ENCODE measurements at places on chromosomes 3 and 15. TPM values are rescaled to one million over a fixed set of nuclear protein-coding genes. Genes with fewer than 3 reads are reported as not detected.

The PLSCR5 gene
- total RNA-seq: not detected

DNA sequence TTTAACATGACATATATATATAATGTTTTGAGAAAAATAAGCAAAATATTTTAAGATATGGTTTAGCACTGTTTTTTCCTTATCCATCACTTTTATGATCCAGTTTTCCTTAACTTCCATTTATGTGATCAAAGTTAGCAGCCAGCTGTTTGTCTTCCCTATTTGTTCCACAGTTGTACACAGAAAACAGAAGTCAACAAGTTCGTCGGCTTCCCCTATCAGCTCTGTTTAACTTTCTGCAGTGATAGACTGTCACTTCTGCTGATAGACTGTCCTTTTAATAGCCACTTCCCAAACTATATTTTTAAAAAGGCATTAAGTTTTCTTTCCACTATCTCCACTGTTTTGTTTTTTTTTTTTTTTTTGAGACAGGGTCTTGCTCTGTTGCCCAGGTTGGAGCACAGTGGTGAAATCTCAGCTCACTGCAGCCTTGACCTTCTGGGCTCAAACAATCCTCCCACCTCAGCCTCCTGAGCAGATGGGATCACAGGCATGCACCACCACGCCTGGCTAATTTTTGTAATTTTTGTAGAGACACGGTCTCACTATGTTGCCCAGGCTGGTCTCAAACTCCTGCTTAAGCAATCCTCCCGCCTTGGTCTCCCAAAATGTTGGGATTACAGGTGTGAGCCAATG, 7.2 kb downstream of the FSD2 start:
- H3K4me1 ChIP-seq: no peaks in the 10 kb centered on the region
- H3K4me3 ChIP-seq: no peak overlapping the region
- no peak overlapping the region for H3K27ac ChIP-seq
- peaks cover 43% of the 10 kb centered on the region for H3K27me3 ChIP-seq

DNA sequence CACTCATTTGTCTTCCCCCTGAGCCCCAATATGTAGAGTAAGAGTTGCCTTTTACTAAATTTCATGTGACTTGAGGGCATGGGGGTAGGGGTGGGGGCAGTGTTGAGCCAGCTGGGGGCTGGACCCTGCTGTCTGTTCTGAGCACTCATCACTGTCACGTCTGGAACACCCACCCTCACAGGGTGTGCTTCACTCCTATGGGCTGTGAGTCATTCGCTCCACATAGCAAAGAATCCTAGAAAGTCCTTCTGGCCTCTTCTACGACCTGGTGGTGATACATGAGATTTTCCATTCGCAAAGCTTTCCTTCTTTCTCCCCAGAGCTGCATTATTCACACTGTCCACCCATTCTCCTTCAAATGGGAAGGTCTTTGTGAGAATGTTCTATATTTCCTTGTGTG, 43.6 kb upstream of the MGLL start:
- DNase-seq: no peak
- no peaks in the 10 kb centered on the region for H3K4me1 ChIP-seq
- no peak overlapping the region for H3K27ac ChIP-seq

DNA sequence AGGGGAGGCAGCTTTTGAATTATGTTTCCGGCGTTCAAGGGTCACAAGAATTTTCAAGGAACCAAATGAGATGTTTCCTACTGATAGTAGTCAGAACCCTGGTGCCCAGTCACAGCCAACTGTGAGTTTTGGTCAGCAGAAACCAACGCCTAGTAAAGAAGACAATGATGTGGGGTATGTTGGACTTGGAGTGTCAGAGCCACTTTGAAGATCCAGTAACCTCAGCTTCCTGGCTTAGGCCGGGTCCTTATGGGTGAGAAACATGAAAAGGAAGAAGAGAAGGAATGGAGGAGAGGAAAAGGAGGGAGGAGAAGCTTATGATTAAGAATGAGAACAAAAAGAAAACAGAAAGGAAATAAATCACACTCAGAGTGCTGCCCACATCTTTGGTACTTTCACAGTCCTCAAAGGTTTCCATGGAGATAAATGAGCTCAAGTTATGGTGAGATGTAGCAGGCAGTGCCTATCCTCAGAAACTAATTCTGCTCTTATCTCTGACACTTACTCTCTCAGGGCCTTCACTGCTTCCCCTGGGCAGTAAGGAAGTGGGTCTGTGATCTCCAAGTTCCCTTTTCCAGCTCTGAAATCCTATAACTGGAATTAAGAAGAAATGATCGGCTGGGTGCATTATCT, 2.0 kb upstream of the MCF2L2 start:
- H3K27me3 ChIP-seq: peaks cover 30% of the 10 kb centered on the region
- DNase-seq: no peak
- H3K4me3 ChIP-seq: no peak overlapping the region
- no peak overlapping the region for H3K27ac ChIP-seq
- peaks cover 32% of the 10 kb centered on the region for H3K4me1 ChIP-seq

DNA sequence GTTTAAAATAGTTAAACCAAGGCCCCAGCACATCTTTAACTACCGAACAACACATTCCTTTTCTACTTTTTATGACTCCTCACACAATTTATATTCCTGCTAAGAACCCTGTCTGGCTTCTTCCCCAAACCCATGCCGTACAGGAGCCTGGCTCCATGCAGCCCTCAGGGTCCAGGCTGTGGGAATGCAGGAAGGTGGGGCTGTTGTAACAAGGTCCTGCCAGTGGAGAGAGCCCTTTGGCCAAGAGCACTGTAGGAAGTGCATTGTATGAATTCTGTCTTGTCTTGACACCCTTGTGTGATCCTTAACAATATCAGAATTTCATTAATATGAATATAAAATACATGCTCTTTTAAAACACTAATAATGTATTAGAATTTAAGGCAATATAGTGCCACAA, 563.8 kb downstream of the TBL1XR1 start:
- no peaks in the 10 kb centered on the region for H3K36me3 ChIP-seq
- DNase-seq: peak; percentile 57
- H3K4me1 ChIP-seq: peaks cover 8% of the 10 kb centered on the region
- no peak overlapping the region for H3K4me3 ChIP-seq

GRCh38 chr15:54288049-54288448, 309.8 kb downstream of the UNC13C start:
- no peak for DNase-seq
- no peaks in the 10 kb centered on the region for H3K4me1 ChIP-seq
- no peaks in the 10 kb centered on the region for H3K27me3 ChIP-seq
- no peak overlapping the region for H3K4me3 ChIP-seq
- no peak overlapping the region for H3K27ac ChIP-seq

The CLEC3B gene
- total RNA-seq: not detected

DNA sequence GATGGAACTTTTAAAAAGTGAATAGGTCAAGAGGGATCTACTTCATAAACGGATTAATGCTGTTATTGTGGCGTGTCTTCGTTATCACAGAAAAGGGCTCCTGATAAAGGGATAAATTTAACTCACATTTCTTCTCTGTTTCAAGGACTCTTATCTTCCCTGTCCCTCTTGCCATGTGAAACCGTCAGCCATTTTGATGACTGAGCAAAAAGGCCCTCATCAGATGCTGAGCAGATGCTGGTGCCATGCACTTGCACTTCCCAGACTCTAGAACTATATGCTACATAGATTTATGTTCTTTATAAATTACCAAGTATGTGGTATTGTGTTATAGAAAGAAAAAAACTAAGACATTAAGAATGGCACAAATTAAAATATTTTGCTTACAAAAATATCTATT, 1011.8 kb upstream of the GBE1 start:
- no peak overlapping the region for H3K4me3 ChIP-seq
- no peaks in the 10 kb centered on the region for H3K4me1 ChIP-seq
- no peak for DNase-seq
- H3K36me3 ChIP-seq: no peaks in the 10 kb centered on the region
- H3K27me3 ChIP-seq: no peaks in the 10 kb centered on the region

DNA sequence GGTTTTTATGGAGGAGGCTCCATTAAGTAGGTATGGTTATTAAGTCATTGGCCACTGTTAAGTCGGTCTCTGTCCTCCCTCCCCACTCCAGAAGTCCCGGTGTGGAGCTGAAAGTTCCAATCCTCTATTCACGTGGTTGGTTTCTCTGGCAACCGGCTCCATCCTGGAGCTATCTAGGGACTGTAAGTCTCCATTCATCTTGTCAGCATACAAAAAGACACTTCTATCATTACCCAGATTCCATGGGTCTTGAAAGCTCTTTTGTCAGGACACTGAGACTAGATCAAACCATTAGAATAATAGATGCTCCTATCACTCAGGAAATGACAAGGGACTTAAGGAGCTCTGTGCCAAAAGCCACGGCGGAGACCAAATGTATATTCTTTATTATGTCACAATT, 110.3 kb downstream of the PIK3CB start:
- no peaks in the 10 kb centered on the region for H3K36me3 ChIP-seq
- H3K27me3 ChIP-seq: no peaks in the 10 kb centered on the region
- DNase-seq: peak; percentile 33
- H3K27ac ChIP-seq: no peak overlapping the region

GRCh38 chr3:101964861-101965260, 115.5 kb downstream of the NFKBIZ start:
- no peaks in the 10 kb centered on the region for H3K27me3 ChIP-seq
- DNase-seq: peak; percentile 11
- H3K36me3 ChIP-seq: no peaks in the 10 kb centered on the region
- H3K4me1 ChIP-seq: no peaks in the 10 kb centered on the region
- no peak overlapping the region for H3K4me3 ChIP-seq

DNA sequence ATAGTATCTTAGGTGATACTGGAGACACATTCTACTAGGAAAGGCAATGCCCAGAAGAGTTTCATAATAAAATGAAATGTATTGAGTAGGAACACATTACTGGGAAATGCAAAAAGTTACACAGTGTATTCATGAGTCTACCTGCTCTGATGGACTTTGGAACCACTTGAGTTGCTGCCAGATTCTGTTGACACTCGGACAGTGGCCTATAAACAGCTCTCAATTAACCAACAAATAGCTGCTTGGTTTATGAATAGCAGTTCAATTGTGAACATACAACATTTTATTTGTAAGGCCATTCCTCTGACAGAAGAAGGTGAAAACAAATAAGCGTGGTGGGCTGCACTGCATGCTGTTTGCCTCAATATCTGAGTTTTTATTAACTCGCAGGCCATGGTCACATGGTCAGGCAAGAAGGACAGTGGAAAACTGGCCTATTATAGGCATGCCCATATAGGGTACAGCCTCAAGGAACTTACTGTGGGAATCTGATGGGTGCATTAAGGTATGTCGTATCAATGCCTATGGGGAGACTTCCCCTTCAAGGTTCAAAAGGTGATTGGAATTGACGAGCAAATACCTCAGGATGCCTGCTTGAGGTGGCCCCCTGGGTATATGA, 66.2 kb downstream of the C3orf80 start:
- H3K27ac ChIP-seq: no peak overlapping the region
- H3K4me3 ChIP-seq: no peak overlapping the region
- no peak for DNase-seq
- H3K36me3 ChIP-seq: no peaks in the 10 kb centered on the region
- no peaks in the 10 kb centered on the region for H3K4me1 ChIP-seq

DNA sequence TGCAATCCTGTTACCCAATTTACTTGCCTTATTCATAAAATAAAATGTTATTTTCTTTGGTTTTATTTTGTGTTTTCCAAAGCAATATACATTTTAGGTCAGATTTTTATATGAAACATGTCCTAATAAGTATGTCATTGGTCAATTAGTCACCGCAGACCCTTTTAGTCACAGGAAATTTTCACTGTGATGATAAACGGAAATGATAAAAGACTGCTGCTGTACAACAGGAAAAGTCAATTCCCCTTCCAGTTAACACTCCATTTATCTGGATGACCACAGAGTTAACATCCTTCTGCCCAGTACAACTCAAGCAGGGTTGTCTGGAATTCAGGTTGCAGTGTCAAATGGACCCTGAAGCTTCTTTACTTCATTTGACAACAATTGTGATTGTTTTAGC, 175.2 kb downstream of the LSAMP start:
- no peak overlapping the region for H3K4me3 ChIP-seq
- no peaks in the 10 kb centered on the region for H3K27me3 ChIP-seq
- no peaks in the 10 kb centered on the region for H3K36me3 ChIP-seq
- DNase-seq: no peak

GRCh38 chr15:39171944-39172368, 408.9 kb upstream of the THBS1 start:
- no peaks in the 10 kb centered on the region for H3K36me3 ChIP-seq
- no peak overlapping the region for H3K27ac ChIP-seq
- no peak overlapping the region for H3K4me3 ChIP-seq
- H3K4me1 ChIP-seq: peaks cover 26% of the 10 kb centered on the region

The ITIH1 gene
- not detected for total RNA-seq

GRCh38 chr3:4531478-4532025, 38.4 kb downstream of the ITPR1 start:
- H3K36me3 ChIP-seq: no peaks in the 10 kb centered on the region
- H3K4me1 ChIP-seq: peaks cover 15% of the 10 kb centered on the region
- no peak for DNase-seq
- H3K27ac ChIP-seq: no peak overlapping the region
- no peaks in the 10 kb centered on the region for H3K27me3 ChIP-seq

DNA sequence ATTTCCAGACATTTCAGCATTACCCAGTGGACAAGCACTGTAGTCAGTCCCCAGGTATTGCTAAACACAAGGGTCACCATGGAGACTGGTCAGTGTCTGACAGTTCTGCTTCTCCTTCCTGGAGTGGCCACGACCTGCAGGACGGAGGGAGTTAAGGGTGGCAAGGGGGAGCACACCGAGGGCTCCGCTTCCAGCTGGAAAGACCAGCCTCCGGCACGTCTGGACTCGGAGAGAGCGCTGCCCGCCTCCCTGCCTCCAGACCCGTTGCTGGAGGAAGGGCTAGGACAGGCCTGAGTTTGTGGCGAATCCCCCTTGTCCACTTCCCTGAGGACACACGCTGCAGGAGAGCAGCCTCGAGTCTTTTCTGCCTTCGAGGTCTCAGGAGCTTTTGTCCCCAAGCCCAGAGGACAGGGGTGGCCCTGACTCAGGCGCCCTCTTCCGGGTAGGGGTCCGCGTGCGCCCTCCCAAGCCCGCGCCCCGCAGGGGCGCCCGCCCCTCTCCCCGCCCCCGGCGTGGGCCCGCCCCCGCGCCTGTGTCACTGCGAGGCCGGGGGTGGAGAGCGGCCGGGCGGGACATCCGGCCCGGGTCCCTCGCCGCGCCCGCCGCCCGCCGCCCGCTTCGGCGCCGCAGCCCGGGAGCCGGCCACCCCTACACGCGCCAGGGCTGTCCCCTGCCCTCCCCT, at the start of gene CHST14:
Gene CHST14, plus strand, starts transcription at position 562 of the 682 bp plus-strand sequence. CDS start 230 bp downstream, outside the sequence.
- peak; percentile 82 for DNase-seq
- peaks cover 9% of the 10 kb centered on the region for H3K27me3 ChIP-seq
- no peak within 1 kb of the TSS for H3K27ac ChIP-seq
- H3K4me3 ChIP-seq: peak within 1 kb of the TSS; percentile 64
- no peaks in the 10 kb centered on the region for H3K36me3 ChIP-seq

The TEX55 gene
- total RNA-seq: not detected

DNA sequence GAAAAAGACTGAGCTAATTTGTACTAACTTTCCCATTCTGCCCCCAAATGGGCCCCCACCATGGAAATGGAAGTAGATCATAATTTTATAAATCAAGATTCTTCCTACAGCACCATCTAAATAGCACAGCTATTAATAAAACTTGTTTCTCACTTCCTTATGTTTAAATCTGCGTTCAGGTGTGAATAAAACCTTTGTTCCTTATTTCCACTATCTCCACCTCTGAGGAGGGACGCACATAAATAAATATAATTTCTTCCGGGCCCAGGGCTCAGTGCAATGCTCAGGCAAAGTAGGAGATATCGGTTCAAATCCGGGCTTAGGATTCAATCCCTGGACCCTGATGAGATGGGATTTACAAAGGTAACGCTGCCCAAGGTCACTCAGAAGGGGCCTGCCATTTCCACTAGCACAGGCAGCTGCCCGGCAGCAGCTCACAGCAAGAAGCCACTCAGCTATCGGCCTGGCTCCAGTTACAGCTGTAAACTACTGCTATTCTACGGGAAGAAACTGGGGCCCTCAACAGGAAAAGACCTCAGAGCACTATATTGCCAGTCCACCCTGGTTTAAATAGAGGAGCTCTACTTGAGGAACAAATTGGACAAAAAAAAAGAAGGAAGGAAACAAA, 52.5 kb downstream of the FOXP1 start:
- no peaks in the 10 kb centered on the region for H3K27me3 ChIP-seq
- H3K4me1 ChIP-seq: peaks cover 4% of the 10 kb centered on the region
- peak; percentile 37 for DNase-seq
- H3K4me3 ChIP-seq: no peak overlapping the region

Measured in neural progenitor cell (in vitro differentiated cells).